ENCODE measurements at places on chromosomes 13 and 19.

DNA sequence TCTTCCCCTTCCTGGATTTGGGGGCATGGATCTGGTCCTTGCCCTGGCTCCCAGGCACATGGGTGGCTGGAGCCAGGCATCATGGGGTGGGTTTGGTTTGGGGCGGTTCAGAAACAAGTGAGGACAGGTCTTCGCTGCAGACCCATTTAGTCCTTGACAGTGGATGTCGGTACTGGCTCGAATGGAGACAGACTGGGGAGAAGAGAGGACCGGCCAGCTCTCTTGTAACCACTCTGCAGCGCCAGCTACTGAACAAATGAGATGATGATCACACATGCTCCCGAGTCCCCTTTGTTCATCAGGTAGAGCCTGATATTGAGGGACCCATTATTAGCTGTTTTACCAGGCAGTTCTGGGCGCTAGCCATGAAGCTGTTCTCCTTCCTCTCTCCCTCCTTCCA is 64.5 kb downstream of the CHST8 start:
- DNase-seq: no peak

GRCh38 chr19:17086120-17086519 is 10.5 kb downstream of the MYO9B start:
- no peak for DNase-seq

DNA sequence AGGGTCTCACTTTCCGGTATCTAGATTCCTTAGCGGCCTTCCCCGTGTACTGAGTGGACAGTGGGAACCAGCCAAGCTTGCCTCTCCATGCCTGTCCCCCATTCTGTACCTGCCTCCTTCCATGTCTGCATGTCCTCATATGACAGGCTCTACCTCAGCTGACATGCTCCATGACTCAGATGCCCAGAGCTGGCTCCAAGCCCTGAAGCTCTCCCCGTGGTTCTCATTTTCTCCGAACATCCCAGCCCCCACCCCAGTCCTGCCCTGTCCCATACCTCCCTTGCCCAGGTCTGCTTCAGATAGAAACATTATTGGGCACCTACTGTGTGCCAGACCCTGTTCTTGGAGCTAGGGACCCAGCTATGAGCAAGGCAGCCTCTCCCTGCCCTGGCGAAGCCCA is 17.1 kb upstream of the SHFL start:
- DNase-seq: no peak

DNA sequence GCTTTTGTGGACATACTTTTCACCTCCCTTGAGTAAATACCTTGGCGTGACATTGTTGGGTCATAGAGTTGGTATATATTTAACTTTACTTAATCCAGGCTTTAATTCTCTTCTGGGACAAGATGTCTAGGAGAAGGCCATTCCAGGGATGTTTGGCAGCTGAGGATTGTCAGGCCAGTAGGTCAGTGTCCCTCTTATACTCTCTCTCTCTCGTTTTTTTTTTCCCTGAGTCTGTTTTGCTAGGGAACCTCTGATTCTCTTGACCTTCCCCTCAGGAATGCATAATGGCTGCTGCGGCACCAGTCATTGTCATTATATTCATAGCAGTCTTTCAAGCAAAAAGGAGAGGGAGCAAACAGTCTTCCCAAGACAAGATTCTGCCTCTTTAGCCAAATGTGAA is 48.8 kb downstream of the BICRA start:
- no peak for DNase-seq

- DNase-seq: no peak
Measured at GRCh38 chr13:93108111-93108601, 118.5 kb upstream of the GPC6 start.

GRCh38 chr13:51298812-51299211 is 40.7 kb upstream of the SERPINE3 start:
- no peak for DNase-seq

DNA sequence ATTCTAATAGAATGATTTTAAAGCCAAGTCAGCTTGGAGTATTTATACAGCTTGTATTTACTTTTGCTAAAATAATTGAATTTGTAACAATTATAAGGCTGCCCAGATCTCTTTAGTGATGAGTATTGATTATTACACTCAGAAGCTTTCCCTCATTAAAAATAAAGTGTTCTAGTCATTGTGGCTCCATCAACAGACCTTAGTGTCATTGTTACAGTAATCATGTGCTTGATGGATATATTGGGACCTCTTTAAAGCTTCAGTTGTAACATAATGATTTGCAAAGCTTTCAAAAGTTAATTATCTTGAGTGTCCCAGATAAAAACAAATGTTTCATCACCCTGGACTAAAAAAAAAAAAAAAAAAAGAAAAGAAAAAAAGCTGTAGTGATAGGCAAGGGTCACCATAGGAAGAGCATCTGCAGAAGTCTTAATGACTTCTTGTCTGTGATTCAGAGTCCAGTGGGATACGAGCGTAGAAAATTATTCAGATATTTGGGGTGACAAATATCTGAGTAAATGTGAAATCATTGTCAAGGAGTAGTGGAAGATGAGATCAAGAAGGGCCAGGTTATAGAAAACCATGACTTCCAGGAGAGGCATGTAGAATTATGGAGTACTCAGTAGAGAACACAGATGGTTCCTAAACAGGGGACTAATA is 369.6 kb downstream of the DCT start:
- DNase-seq: no peak

- DNase-seq: no peak
Measured at GRCh38 chr19:45781214-45782161, 802 bp downstream of the DMPK start.

- DNase-seq: no peak
Measured at GRCh38 chr13:19888799-19889198, 25.4 kb upstream of the ZMYM5 start.

GRCh38 chr19:38952395-38953165 is 21.8 kb downstream of the MRPS12 start:
- no peak for DNase-seq
